Fibroblast of skin of back (primary cell): ENCODE measurements at places on chromosomes 5 and 9.

- DNase-seq: peak; percentile 22
Measured at GRCh38 chr5:180803181-180804128, 849 bp upstream of the MGAT1 start.

DNA sequence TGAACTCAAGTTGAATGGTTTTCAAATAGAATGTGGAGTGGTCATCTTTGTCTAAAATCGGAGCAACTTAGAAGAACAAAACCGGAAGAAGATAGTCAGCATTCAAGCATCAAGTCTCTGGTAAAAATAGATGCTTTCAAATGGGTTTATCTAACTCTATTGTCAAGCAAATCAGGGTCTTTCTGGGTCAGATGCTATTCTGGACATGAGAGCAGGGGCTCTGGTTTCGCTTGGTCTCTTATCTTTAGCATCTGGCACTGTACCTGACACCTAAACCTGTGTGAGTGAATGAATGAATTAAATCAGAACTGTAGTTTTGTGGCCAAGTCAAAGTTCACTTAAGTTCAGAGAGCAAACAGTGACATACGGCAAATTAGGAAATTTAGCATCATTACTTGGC lies 173.5 kb downstream of the SLIT3 start:
- DNase-seq: no peak

- peak; percentile 66 for DNase-seq
Measured at GRCh38 chr5:135887447-135887864, 8.2 kb downstream of the IL9 start.

DNA sequence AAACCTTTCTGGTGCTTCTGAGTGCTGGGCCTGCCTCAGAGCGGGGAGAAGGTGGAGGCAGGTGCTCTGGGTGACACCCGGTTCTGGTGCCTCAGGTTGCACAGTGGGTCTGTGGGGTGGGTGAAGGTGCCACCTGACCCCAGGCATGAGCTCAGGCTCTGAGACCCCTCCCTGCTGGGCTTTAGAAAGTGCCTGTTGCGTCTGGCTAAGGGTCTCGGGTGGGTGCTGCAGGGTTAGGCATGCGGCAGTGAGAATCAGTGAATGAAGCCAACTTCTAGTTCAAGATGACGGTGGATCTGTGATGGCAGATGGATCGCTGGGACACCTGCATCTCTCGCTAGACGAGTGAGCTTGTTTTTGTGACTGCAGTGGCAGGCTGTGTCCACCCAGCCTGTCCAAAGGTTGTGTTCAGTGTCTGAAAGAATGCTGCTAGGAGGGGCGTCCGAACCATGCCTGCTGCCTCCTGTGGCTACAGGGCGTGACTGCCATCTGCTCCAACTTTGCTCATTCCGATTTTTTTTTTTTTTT lies 5.0 kb downstream of the SQSTM1 start:
- DNase-seq: no peak

GRCh38 chr5:90301248-90301647 lies 108.3 kb downstream of the CETN3 start:
- no peak for DNase-seq

GRCh38 chr9:123964761-123965160 lies 34.8 kb upstream of the DENND1A start:
- DNase-seq: no peak

DNA sequence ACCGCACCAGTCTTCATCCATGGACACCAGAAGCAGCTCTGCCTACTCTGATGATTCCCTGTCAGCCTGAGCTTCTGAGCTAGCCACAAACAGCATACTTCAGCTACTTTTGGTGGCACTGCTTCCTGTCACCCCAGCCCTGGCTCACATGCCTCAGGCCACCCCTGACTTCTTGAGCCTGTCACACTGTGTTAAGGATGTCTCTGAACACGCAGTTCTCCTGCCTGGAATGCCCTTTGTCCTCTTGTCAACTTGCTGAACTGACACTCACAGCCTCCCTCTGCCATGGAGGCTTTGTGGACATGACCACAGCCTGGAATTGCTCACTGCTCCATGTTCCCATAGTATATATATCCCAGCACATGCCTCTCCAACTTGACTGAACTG lies 7.2 kb downstream of the MACROH2A1 start:
- DNase-seq: peak; percentile 56

GRCh38 chr5:56070851-56071465 lies 76.2 kb upstream of the IL6ST start:
- DNase-seq: no peak

- DNase-seq: no peak
Measured at GRCh38 chr9:101029315-101030085, 973 bp downstream of the PLPPR1 start.

DNA sequence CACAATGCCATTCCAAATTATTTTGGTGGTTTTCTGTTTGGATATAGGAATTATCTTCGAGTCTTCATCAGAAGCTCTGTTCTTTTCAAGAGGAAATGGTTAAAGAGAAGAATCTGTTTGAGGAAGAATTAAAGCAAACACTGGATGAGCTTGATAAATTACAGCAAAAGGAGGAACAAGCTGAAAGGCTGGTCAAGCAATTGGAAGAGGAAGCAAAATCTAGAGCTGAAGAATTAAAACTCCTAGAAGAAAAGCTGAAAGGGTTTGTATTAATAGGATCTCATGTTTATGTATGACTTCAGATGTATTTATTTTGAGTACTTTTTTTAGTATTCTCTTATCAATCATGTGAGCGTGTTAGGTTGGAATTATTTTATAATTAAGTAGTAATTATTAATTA lies 15.0 kb downstream of the HMMR start:
- DNase-seq: no peak

- no peak for DNase-seq
Measured at GRCh38 chr5:133323494-133324457, 272.0 kb downstream of the HSPA4 start.

- DNase-seq: no peak
Measured at GRCh38 chr5:123864578-123864977, 352.6 kb downstream of the CSNK1G3 start.

- no peak for DNase-seq
Measured at GRCh38 chr9:104841601-104842141, 77.7 kb downstream of the NIPSNAP3B start.

DNA sequence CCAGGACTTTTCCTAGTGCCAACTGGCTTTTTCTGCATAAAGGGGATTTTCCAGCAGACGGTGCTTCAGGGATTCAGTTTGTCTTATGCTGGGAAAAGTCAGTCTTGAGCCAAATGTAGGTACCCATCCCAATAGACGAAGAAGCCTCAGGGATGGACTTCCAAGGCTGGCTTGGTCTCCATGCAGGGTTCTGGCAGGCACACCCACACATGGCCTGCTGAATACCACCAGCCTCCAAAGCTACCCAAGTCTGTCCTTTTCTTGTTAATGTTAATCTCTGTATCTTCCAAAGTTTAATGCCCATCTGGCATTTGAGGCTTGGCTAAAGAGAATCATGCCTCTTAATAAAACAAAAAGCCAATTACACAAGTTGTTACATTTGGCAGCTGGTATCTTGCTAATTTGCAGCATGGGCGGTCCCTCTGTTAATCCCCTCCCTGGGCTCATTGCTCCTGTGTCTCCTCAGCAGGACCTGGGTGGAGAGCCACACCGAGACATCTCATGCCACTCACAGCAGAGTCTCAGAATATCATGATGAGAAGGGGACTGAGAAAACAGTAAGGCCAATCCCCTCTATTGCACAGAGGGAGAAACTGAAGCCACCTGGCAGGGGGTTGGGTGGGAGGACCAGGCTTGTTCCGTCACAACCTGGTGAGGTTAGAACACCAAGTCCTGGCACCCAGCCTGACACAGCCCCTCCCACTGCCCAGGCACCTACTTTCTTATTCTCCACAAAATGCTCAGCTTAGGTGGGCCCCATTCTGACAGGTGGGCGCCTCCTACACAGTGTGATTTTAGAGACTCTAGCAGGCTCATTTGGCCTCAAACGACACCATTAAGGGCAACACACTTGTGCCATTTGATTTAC lies 243.2 kb downstream of the FSTL4 start:
- DNase-seq: no peak

- DNase-seq: peak; percentile 21
Measured at GRCh38 chr5:158513490-158514318, 586.0 kb downstream of the EBF1 start.

DNA sequence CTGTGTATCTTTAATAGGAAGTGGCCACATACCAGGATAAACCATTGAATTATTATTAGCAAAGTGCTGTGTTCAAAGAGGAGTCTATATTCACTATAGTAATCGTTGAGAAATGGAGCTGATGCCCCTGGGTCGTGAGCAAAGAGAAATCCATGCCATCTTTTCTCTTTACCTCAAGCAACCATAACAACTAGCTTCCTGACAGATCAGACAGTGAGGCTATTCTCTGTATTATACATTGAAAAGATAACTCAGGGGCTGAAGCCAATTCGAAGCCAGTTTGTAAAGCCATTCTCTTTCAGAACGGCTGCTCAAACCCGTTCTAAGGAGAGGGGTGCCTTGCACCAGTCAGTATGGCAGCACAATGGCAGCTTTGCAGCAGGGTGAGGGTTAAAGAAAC lies 680.6 kb downstream of the SEMA5A start:
- DNase-seq: no peak

- DNase-seq: no peak
Measured at GRCh38 chr5:83400701-83401100, 70.8 kb upstream of the VCAN start.

- DNase-seq: peak; percentile 79
Measured at GRCh38 chr5:35799753-35800152, 56.9 kb upstream of the IL7R start.

DNA sequence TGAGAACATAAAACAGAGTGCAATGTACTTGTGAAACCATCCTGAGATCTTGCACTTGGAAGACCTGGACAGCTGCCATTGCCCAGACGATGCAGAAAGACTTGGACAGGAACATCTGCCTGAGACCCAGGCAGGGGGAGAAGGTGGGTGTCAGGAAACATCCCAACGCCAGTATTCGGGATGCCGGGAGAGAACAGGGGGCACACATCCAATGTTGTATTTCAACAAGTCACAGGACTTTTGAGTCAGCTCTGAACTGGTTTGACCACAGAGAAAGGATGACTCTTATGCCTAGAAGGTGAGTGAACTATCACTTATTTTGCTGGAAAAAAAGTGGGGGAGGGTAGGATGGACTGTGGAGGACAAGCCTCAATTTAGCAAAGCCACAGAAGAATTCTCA lies 124.6 kb downstream of the ROR2 start:
- peak; percentile 35 for DNase-seq

- DNase-seq: no peak
Measured at GRCh38 chr5:20224046-20224445, 236.0 kb upstream of the CDH18 start.

- peak; percentile 70 for DNase-seq
Measured at GRCh38 chr5:57488215-57488955, 5.8 kb upstream of the ACTBL2 start.

DNA sequence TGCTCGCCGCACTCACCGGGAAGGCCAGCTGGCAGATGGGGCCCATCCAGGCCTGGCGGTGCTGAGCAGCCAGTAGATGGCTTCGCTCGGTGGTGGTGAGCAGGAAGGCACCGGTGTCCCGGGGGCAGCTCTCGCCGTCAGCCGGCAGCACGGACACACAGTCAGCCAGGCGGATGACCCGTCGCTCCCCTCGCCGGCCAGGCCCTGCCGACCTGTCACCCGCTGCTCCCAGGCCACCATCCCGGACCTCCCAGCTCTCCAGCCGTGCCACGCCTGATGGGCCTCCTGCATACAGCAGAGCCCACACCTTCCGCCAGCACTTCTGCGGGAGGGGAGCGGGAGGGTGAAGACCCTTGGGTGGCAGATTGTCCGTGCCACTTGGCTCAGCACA lies 1.4 kb downstream of the DOK3 start:
- no peak for DNase-seq

DNA sequence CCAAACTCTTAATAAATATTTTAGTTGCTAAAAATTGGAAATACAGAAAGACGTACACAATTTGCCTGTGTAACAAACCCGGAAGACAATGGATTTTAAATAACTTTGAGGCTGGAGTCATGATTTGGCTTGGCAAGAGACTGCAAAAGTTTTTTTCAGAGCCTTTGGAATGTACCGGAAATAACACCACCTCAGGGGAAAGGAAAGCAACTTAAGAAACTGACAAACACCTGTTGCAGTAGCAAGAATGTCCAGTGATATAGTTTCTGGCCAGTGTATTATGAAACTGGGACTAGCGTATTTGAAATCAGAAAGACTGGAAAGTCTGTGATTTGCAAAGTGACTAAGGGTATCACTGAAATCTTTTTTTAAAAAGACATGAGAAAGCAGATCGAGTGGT lies 842 bp downstream of the MUSK start:
- DNase-seq: no peak

DNA sequence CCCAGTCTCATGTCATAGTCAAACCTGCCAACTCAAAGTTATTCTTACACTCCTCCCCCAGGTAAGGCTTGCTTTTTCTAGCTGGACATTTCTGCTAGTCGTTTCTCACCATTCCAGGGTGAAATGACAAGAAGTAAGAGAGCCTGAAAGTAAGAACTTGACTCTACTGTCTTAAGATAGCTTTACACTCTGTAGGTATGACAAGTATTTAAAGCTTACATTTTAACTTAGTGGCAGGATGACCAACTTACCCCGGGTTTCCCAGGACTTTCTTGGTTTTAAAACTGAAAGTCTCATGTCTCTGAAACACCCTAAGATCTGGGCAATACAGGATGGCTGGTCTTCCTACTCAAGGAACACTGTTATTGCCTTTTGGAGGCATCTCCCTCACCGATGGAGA lies 67.5 kb upstream of the PIK3R1 start:
- DNase-seq: no peak

DNA sequence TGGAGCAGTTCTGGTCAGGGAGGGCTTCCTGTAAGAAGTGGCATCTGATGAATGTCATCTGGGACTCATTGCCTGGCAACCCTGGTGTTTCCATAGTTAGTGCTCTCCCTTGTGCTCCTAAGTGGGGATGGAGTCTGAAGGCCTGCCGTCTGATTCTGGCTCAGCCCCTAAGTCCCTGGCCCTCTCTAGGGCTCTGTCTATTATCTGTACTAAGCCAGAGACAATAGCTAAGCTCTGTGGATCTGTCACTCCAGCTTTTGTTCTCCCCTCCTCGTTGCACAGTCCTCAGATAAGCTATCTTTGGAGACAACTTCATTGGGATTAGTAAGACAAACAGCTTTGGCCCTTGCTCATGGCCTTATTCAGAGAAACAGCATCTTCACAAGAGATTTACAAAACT lies 30.6 kb upstream of the TTC1 start:
- no peak for DNase-seq

DNA sequence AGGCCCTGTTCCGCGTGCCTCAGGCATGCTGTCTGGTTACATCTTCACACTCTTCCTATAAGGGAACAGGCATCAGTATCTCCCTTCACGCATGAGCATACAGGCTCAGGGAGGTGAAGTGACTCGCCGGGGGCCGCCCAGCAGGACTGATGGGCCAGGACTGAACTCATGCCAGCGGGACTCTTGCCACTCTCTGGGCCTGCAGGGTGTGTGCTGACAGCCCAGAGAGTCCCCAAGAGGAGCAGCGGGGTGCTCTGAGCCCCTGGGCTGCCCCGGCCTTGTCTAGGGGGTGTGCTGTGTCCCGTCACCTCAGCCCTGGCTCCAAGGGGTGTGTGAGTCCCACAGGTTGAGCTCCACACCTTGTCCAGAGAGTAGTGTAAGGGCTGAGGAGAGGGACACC lies 9.9 kb downstream of the KCNT1 start:
- no peak for DNase-seq

GRCh38 chr9:120394058-120394669 lies 185.8 kb downstream of the CDK5RAP2 start:
- DNase-seq: peak; percentile 85
